Stimulated activated CD4-positive, alpha-beta T cell treated with anti-CD3 and anti-CD28 coated beads, Interleukin-2, amount 100 ng/mL, for 48 hours (primary cell): ENCODE measurements at places on chromosomes 5 and 9.

DNA sequence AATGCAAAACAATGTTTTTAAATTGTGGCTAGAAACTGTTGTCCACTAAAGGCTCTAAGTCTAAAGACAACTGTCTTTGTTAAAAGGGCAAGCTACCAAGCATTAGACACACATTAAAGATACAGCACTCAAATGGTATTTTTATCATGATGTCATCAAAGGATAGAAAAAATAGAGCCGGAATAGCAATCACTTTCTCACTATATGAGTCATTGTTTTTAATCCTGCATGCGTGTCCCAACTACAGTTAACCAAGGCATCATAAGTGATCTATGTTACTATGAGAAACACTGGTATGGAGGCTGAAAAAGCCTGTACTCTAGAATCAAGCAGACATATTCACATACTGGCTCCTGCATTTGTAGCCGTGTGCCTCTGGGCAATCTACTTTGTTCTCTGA lies 1.9 kb upstream of the PJA2 start:
- no peak for DNase-seq

DNA sequence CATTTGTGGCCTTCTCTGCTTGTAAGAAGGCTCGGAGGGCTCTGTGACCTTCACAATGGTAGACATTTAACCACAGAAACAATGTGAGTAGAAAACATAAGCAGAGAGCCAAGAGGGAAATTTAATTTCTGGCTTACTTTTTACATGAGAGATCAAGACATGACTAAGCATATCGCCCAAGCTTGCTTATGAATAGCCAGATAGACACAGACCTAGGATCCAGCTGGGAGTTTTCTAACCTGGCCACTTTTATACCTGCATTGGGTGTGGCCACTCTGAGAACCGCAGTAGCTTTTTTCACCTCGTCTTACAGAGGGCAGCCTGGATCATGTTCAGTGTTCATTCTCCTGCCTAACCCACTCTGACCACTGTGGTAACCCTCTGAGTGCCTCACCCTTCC lies 244.9 kb upstream of the KCNN2 start:
- no peak for DNase-seq

GRCh38 chr5:104018299-104018698 lies 455.7 kb upstream of the NUDT12 start:
- no peak for DNase-seq

- DNase-seq, result peak; percentile 34
These were observed 760 bp upstream of the MAN1B1 start for GRCh38 chr9:137085920-137086530.

- no peak for DNase-seq
These were observed 186.8 kb downstream of the HSPA4 start for GRCh38 chr5:133238426-133239205.

DNA sequence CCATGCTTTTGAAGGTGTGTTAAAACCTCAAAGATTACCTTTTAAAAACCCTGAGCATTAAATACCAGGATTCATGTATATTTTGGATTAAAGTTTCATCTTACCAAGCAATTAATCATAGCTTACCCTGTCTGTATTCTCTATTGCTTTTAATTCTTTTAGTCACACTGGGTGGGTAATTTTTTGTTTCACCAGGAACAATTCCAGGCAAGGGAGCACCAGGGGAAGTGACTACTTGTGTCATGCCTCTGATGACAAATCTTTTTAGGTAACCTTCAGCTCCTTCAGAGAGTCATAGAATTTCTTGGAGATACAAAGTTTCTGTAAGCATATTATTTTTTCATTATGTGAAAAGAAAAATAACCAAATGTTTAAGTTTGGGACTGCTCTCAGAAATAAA lies 33.4 kb upstream of the ANXA1 start:
- no peak for DNase-seq

DNA sequence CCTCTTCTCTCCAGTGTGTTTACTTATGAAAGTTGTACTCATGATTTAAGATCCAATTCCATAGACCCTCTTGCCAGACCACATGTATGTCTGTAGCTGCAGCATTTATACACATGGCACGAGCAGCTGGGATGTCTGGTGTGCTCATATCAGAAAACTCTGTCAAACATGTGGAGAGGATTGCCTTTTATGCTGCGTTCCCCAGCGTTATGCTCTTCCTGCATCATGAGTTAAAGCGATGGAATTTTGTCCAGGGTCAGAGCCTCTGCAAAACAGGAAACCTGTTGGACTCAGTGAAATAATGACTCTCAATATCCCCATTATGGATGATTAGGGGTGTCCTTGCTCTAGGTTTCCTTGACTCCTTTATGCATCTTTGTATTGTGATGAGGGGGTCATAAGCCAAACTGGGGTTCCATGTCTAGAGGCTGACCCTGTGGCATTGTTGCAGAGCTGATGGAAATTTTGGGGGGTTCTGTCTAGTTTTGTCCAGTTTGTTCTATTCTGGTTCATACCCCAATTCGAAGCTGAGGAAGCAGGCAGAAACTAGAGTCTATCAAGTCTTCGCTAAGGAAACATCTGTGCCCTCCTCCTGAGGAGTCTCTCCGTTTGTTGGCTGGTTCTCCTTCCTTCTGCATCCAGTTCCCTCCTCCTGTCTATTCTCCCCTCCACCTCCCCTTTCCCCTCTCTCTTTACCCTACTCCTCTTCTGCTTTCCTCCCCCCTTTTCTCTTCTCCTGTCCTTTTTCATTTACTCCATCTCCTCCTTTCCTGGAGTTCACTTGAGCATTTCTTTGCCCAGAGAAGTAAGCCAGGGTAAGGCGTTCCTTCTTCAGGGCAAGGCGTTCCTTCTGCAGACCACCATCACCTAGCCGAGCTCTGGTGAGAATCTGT lies 252.8 kb downstream of the MAST4 start:
- DNase-seq, result no peak

DNA sequence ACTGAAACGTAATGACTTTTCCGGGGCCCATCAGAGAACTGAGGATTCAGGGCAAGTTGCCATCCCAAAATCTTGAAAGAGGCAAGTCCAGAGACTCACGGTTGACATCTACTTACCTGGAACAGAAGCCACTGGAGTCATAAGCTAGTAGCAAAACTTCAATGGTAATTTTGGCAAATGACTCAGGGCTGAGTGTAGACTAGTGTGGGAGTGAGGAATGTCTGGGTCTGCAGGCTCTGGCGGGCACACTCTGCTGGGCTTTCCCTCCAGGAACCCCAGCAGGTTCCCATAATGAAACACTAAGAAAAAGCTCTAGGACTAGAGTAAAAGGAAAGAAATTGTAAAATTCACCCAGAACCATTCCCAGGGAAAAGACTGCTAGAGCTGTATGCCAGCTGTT lies 122.9 kb upstream of the NFIL3 start:
- no peak for DNase-seq

DNA sequence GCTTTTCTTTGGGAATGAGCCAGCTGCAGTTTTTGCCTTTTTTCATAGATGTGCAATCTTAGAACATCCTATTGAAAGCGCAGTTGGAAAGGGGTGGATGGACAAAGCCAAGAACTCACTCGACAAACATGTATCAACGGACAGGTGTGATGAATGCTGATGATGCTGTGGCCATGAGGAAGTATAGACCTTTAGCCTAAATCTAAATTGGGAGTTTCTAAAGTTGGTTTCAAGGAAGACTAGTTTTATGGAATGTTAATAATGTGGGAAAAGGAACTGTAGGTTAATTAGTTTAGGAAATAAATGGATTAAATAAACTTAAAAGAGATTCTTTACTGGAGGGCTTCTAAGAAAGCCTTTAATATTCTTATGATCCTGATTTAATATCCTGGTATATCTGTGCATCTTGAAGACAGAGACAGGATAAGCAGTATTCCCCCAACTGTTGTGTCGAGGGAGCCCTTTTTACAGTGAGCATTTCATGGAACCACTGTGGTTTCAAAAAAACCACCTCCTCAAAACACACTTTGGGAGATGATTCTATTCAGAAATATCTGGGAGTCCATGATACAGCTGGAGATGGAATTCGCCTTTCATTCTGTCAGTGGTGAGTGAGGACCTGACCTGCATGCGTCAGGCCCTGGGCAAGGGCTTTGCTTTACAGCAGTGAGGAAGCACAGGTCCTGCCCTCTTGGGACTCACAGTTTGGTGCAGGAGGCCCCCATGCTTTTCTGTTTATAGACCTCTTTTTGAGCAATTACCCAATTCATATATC lies 82.6 kb downstream of the AOPEP start:
- DNase-seq, result no peak

GRCh38 chr5:138385660-138386059 lies 33.2 kb downstream of the KDM3B start:
- no peak for DNase-seq

- peak; percentile 41 for DNase-seq
These were observed 3.1 kb downstream of the KLF9 start for GRCh38 chr9:70411121-70411929.

DNA sequence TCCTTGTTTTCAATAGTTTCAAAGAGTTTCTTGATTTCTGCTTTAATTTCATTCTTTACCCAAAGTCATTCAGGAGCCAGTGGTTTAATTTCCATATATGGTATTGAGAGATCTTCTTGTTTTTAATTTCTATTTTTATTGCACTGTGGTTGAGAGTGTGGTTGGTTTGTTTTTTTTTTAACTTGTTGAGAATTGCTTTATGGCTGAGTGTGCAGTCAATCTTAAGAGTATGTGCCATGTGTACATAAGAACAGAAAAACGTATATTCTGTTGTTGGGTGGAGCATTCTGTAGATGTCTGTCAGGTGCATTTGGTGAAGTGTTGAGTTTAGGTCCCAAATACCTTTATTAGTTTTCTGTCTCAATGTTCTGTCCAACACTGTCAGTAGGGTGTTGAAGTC lies 26.7 kb upstream of the IPPK start:
- DNase-seq, result no peak

DNA sequence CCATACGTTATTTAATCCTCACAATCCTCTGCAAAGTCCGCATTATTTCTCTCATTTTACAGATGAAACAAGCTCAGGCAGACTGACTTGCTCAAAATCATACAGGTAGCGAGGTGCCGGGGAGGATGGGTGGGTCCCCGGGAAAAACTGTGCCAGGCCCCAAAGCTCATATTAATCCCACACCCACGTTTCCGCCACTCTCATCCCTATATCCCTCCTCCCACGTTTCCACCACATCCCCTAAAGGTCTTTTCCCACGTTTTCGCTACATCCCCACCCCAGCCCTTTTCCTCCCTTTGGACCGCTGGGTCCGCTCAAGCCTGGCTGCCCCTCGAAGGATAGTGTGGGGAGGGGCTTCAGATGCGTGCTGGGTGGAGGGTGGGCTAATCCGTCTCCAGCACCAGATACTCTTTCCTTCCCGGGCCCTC lies 434 bp upstream of the FSD1L start:
- no peak for DNase-seq

DNA sequence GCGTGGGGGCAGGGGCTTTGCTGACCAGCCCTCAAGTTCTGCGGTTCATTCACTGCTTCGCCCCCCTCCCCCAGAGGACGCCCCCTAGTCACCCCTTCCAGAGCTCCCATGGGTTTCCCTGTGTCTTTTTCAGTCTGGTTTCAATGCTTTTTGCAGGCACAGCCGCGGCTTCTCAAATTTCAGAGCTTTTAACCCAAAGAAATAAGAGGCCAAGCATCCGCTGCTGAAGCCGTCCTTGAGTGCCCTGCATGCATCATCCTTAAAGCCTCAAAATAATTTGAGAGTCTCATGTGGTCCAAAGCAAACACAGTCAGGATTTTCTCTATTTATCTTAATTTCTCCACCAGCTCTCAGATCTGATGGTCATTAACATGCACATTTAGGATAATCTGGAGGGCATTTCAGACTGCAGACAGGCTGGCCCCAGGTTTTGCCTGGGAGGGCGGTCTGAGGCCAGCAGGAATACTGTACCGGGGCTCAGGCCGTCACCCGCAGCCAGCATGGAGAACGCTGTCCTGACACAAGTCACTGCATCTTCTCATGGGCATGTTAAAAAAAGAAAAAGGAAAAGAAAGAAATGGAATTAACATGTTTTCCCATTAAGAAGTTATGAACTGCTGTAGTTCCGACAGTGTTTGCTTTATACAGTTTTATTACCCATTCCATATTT lies 420.8 kb upstream of the IRX4 start:
- DNase-seq, result no peak

GRCh38 chr9:123928533-123929176 lies 1.3 kb downstream of the DENND1A start:
- DNase-seq, result no peak

DNA sequence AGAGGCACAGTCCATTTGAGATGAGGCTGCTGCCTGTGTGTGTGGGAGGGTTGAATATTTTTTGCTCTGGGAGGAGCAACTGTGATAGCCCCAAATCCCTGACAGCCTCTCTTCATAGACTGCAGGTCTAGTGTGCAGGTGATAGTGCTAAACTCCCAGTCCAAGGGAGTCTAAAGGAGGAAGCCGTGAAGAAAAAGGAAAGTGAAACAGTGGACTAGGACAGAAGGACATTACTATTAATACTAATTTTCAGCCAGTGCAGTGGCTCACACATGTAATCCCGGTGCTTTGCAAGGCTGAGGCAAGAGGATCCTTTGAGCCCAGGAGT lies 295.0 kb downstream of the PDE4D start:
- no peak for DNase-seq

DNA sequence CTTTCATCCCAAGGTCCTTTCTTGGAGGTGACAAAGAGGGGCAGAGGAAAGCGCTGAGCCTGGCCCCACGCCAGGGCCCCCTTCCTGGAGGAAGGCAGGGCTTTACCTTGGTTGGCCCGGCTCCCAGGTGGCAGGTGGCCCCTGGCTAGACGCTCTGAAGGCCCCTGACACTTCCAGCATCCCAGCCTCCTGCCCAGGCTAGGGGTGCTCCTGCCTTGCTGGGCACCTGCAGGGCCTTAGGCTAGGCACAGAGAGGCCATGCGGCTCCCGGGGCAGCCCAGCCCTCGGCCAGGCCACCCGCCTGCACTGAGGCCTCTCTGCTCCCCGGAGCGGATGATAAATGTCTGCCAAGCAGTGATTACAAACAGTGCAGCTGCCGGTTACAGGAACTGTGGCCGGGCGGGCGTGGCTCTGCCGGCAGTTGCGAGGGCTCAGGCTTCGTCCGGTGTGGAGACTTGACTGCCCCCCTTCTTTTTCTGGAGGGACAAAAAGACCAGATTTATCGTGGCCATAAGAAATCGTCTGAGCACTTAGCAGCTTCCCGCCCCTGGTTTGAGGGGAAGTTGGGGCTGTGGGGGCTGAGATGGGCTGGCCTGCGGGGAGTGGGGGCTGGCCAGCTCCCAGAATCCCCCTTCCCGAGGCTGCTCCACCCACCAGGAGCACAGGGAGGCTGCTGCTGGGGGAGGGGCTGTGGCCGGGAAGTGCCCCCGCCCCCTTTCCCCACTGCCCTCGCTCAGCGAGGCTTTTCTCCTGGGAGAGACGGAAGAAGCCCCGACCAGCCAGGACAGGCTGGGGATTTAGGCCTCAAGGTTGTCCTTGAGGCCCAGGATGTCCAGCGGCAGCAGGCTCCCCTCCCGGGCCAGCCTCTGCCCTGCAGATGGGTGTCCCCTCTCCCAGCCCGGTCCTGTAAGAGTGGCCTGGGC lies 31.6 kb upstream of the UBAC1 start:
- DNase-seq, result peak; percentile 31

DNA sequence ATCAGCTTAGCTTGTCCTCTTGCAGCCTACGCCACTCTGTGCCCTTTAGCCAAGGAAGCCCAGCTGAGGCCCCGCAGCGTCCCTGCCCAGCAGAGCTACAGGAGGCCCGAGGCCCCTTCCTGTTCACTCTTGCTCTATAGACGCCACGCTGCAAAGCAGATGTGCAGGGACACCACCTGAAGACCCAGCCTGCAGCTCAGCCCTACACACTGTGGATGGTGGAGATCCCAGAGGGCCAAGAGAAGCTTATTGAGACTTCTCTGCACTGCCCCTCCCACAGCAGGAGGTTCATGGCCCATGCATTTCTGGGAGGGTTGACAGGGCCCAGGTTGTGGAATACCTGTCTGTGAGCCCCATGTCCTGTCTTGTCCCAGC lies 33.6 kb downstream of the IRF1 start:
- no peak for DNase-seq
